ENCODE measurements at places on chromosomes 6 and 20.

DNA sequence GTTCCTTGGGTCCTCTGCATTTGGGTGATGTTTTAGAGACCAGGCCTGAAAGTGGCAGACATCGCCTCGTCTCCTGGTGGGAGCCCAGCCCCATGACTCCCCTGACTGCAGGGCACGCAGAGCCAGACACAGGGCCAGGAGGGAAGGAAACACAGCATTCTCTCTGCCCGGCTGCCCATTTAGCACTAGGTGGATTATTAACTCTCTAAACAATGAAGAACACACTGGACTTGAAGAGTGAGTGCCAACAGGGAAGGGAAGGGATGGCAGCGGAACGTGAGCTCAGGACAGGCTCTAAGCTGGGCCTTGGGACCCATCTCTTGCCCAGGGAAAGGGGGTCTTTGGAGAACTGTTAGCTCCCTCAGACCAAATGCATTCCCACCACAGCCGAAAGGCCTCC lies 80.4 kb downstream of the TBXT start:
- no peak for DNase-seq

GRCh38 chr20:34215711-34216381 lies 25.4 kb upstream of the ASIP start:
- peak; percentile 3 for DNase-seq

DNA sequence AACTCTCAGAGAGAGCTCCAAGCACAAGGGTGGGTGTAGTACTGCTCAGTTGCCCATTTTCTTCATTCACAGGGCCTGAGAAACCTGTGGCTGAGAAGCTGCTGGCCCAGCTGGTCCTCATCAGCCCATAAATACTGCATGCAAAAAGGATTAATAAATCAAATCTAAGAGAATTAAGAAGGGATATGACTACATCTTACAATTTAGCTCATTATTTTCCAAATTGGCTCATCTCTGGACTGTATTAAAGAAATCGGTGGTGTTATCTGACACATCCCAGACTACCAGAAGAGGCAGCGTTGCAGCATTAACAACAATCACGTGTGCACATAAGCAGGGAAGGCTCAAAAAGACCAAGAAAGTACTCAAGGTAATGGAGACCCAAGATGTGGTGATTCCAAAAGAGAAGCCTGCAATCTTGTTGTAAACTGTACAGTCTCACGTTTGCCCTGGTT lies 90.7 kb downstream of the CD24 start:
- DNase-seq: no peak

DNA sequence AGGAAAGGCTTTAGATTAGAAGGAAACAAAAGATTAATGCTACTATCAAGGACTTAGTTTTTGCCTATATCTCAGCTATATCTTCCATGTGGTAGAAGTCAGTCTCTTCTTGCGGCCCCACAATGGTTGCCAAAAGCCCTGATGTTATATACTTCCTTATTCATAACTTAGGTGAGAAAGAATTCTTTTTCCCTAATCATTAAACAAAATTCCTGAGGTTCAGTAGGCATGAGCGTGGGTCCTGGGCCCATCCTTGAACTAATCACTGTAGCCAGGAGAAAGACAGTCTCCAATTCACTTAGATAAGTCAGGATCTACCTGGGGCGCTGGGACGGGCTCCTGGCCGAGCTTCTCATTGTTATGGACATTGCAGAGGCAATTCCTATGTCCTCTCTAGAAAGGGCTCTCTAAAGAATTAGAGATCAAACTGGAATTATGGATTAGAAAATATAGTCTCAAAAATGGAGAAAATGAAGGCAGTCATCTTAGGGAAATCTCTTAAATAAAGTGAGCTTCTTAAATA lies 134.3 kb downstream of the KIF6 start:
- no peak for DNase-seq

DNA sequence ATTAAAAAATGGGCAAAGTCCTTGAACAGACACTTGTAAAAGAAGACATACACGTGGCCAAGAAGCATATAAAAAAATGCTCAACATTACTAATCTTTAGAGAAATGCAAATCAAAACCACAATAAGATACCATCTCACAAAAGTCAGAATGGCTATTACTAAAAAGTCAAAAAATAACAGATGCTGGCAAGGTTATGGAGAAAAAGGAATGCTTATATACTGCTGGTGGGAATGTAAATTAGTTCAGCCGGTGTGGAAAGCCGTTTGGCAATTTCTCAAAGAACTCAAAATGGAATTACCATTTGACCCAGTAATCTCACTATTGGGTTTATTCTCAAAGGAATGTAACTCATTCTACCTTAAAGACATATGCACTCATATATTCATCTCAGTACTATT lies 166.6 kb downstream of the KHDC1L start:
- no peak for DNase-seq

Data from KG1 (cell line).